ENCODE measurements at places on chromosomes 2 and 18.

DNA sequence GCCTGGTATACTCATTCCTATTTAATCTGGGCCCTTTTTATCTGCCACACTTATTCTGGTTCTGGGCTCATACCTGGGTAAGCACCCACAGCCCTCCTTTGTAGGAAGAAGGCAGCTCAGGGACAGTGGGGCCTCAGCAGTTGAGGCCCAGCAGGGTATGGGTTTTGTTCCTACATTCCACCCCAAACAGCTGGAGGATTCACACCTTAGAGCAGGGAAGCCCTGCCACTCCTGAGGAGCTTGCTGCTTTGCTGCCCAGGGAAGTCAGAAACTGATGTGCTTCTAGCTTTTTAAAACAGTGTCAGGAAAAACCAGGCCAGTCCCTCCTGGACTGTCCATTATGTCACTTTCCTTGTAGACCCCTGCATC, 1.2 kb upstream of the LBX2 start:
- DNase-seq: no peak

- peak; percentile 35 for DNase-seq
Measured at GRCh38 chr2:207930747-207931146, 94.6 kb downstream of the PLEKHM3 start.

DNA sequence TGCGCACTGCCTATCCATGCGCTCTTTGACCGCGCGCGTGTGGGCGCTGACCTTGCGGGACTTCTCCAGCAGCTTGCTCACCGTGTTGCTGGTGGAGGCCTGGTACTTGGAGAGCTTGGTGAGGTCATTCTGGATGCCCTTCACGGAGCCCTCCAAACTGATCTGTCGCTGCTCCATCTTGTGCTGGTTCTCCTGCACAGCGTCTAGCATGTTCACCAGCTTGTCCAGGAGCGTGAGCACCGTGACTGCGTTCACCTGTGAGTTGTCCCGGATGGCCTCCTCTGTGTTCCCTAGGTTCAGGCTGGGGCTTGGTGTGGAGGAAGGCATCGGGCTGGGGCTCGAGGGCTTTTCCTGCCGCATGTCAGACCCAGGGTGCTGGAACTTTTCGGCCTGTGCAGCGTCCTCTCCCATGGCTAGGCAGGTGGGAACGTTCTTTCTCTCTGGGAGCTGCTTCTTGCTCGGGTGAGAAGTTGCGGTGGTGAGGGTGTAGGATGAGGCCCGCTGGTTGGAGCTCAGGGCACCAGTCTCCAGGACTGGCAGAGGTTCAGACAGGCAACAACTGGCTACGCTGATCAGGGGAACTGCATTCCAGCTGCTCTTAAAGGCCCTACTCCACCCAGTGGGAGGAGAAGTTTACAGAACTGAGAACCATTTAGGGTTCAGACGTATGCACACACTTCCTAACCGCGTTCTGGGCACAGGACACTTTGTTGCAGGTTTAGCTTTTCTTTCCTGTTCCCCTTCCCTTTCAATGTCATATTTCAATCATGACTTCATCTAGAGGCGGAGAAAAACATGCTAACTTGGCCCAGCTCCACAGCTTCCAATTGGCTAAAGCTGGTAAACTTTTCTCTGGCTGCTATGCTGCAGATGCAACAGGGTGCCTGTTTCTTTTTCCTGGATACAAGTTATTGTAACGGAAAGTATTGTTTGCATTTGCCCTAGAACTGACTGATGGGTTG, at the start of gene CAVIN2:
TSS of gene CAVIN2 (minus strand) at position 574 of the 962 bp plus-strand sequence. CDS start at position 411, 163 bp downstream.
- DNase-seq: peak; percentile 74

- no peak for DNase-seq
Measured at GRCh38 chr2:207073801-207074678, 91.7 kb downstream of the KLF7 start.

DNA sequence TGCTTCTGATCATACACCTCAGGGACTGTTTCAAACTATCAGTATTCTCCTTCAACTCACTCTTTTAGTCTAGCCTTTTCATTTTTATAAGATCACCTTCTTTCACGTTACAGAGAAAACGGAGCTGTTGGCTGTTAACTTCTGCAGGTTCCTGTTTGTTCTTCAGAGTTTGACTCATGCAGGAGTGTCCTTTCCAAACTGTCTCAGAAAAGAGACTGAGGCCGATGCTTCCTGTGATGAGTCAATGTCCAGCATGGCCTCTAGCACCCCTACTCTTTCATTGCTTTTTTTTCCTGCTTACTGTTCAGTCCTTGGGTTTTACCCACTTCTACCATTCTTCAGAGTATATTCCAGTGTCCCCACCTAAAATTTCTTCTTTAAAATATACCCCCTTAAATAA, 240.8 kb upstream of the RGPD4 start:
- no peak for DNase-seq

DNA sequence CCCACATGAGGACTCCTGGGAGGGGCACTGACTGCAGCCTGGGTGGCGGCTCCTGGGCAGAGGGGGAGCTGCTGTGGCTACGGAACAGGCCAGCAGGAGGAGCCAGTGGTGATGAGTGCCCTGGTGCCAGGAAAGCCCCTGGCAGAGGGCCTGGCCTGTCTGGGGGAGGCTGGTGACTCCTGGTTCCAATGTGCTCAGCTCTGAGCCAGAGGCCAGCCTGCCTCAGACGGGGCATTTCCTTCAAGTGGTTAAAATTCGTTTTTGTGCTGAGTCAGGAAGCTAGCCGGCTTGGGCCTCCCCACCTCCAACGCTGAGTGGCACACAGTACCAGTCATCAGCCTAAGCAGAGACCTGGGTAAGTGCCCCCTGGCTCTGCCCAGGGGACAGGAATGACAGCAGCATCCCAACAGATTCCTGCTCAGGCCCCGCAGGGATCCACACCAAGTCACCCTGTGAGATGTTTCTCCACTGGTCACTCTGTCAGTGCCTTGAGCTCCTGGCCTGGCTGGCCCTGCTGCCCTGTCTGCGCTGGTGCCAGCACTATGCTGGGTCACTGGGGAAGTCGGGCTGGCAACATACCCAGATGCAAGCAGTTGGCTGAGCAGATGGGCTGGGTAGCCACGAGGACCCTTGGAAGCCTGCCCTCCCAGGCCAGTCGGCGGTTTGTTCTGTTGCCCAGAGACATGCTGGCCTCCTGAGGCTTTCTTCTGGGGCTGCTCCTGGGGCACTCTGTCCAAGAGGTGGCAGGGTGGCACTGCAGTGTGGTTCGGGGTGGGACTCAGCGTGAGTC, 7.1 kb upstream of the KLF11 start:
- DNase-seq: peak; percentile 85

Measured in kidney glomerular epithelial cell (primary cell).